ENCODE measurements at places on chromosomes 5 and 9. TPM values are rescaled to one million over a fixed set of nuclear protein-coding genes. Genes with fewer than 3 reads are reported as not detected.

Gene RECK
- total RNA-seq, result 126 TPM

Gene SLC36A3
- not detected for total RNA-seq

Gene RNF224
- total RNA-seq, result not detected

Gene LCN9
- not detected for total RNA-seq

Gene HMMR
- 13.2 TPM for total RNA-seq

Gene SEMA5A
- total RNA-seq, result 19.6 TPM

Gene ST8SIA4
- 0.13 TPM for total RNA-seq

Gene CTSV
- total RNA-seq, result 0.26 TPM

Gene PCA3
- 0.65 TPM for total RNA-seq

Gene MYOT
- total RNA-seq, result not detected

Gene SEMA6A
- 0.39 TPM for total RNA-seq

Gene KIF27
- total RNA-seq, result 6.4 TPM

Gene GABRP
- 0.11 TPM for total RNA-seq

Gene PTGS1
- 2.8 TPM for total RNA-seq

Gene OBP2A
- total RNA-seq, result not detected

Gene DTWD2
- 8.0 TPM for total RNA-seq

Gene MED7
- total RNA-seq, result 13.2 TPM

Gene SLC6A3
- total RNA-seq, result 0.13 TPM

Gene SLC2A6
- 8.3 TPM for total RNA-seq

Gene OR1J2
- 0.32 TPM for total RNA-seq

Gene F2RL2
- total RNA-seq, result not detected

Gene SCAI
- total RNA-seq, result 11.3 TPM

Gene GRXCR2
- not detected for total RNA-seq

Gene LIFR
- 50.8 TPM for total RNA-seq

Gene SLC1A3
- total RNA-seq, result 0.26 TPM

Gene OR1L1
- total RNA-seq, result not detected

Gene DNAI1
- 0.26 TPM for total RNA-seq

Gene PCDHB8
- total RNA-seq, result 0.52 TPM

Gene TMEM167A
- total RNA-seq, result 94.6 TPM

Gene CARTPT
- not detected for total RNA-seq

Gene HAVCR2
- total RNA-seq, result 0.43 TPM

Gene CXCL14
- total RNA-seq, result 0.13 TPM

Gene KCNN2
- total RNA-seq, result not detected

Gene SPATA6L
- 1.8 TPM for total RNA-seq

Gene GALNT12
- 26.9 TPM for total RNA-seq

Gene HBEGF
- total RNA-seq, result 1.8 TPM

Gene PCDHA11
- 0.11 TPM for total RNA-seq
